ENCODE measurements at places on chromosomes 7 and 10.

DNA sequence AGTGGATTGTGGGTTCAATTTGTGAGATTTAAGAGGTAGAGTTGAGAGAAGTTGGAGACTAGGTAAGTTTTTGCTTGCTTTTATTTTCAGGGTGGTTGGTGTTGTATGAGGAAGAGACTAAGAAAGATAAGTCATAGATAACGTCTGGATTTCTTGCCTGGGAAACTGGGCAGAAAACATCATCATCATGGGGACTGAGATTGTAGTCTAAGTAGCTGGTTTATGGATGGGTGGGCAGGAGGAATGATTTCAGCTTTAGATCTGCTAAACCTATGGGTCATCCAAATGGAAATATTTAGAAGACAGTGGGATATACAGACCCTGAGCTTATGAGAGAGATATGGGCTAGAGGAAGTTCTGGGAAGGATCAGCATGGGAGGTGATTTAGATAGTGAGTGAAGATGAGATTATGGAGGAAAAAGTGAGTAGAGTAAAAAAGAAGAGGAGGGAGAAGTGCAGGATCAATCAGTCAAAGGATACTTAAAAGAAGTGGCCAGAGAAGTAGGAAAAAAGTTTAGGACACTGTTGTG is 169.8 kb downstream of the WNT2 start:
- DNase-seq, result no peak

GRCh38 chr10:5679606-5680005 is 5.0 kb upstream of the TASOR2 start:
- no peak for DNase-seq

DNA sequence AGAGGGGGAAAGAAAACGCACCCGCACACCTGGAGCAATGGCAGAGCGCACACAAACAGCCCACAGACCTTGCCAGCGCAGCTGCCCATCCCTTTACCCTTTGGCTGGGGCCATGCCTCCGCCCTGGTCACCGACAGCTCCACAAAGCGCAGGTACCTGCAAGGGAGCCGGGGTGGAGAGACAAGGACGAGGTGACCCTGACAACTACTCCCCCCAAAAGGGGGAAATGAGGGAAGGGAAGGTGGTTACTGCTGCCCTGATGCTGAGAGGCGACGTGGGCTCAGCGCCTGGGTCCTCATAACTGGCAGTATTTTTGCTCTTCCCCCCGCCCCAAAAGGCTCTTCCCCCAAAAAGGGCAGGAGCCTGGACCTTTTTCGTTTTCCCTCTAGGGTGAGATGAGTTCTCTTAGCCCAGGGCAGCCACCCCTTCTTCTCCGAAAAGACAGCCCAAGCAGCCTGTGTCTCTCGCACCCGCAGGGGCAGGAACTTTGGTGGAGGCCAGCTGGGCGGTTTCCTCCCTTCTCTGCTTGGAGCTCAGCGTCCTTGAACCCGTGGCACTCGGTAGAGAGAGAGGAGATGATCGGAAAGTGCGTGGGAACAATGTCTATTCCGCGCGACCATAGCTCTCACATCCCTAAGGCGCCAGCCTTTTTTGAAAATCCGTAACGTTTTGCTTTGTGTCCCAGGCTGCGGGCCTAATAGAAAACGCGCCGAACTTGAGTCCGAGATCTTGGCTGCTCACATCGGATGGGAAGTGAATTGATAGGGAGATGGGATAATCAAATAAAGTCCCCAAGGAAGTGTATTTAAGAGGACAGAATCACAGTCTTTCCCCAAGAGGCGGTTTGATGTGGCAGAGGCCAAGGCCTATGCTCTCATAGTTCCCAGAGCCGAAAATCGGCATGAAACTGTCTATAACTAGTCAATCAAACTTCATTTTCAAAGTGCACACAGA is 1.0 kb downstream of the NKX2-3 start:
- no peak for DNase-seq

DNA sequence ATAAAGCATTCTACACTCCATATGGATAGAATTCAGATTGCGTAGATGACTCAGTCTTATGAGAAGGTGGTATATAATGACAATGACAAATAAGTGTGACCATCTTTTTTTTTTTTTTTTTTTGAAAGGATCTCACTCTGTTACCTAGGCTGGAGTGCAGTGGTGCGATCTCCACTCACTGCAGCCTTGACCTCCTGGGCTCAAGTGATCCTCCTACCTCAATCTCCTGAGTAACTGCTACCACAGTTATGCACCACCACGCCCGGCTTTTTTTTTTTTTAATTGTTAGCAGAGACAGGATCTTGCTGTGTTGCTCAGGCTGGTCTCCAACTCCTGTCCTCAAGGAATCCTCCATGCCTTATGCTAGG is 43.2 kb upstream of the NRP1 start:
- no peak for DNase-seq

DNA sequence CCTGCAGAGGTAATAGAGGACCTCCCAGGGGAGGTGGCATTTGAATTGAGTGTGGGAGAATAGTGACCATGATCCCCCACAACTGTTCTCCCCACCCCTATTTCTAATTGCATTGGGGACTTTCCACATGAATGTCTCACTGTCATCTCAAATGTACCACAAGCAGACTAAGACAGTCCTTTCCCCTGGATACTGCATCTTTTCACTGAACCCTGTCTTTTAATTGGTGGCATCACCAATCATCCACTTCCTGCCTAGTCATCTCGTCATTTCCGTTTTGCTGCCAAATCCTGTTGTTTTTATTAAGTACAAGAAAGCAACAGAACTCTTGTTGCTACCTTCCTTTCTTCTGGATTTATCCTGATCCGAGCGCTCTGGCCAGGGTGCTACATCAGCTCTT is 120.3 kb downstream of the NRP1 start:
- DNase-seq, result no peak

DNA sequence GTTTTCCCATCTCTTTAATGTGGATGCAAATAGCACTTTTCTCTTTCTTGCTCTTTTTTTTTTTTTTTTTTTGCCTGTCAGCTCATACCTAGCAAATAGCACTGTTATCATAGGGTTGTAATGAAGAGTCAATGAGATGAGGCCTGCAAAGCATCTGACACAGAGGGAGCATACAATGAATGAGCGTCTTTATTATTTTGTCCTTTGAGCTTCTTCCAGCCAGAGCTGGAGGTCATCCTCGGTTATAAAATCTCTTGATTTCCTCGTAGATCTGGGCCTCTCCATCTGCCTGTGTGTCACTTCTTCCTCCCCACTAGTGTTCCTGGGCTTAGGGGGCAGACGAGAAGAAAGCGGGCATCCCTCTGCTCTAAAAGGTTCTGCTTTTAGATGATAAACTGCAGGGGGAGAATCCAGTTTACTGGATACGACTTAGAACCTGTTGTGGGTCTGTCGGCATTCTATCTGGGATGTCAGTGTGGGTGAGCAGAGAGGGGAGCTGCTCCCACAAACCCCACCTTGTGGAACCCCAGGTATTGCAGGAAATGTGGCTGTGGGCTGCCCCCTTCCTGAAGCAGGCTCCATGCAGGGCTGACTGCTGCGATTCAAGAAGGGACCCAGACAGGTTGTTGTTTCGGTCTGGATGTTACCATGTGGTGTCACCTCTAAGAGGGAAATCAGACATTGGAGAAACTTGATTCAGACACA is 135.8 kb upstream of the GPR26 start:
- no peak for DNase-seq

DNA sequence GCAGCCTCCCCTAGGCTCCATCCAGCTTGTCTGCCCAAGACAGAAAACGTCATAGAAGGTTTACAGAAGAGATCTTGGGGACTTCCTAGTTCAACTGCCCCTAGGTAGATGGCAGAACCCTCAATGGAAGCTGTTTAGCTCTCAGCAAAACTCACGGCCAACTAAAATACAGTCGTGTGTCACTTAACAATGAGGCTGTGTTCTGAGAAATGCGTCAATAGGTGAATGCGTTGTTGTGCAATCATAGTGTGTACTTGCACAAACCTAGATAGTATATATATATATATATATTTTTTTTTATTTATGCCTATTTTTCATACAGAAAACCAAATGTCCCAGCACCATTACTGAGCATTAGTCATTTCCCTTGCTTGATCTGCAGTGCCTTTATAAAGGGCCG is 100.4 kb upstream of the SH2B2 start:
- DNase-seq, result no peak

DNA sequence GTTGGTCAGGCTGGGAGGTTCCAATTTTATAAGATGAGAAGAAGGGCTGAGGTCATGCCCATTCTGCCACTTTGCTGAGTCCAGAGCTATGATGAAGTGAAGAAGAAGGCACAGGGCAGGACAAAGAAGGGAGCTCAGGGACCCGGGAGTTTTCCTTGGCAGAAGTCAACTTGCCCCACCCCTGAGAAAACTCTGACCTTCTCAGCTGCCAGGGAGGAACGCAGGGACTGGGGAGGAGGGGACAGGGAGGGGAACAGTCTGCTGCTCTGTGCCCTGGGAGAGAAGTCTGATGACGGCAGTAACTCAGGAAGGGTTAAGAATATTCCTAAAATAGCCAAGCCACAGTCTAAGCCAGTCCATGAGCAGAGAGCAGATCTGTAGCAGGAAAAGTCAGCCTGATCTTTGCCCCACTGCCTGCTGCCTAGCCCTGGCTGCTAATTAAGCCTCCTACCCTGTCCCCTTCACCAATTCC is 11.7 kb downstream of the ADIRF start:
- DNase-seq, result no peak

GRCh38 chr7:76267107-76267893 is 35.2 kb upstream of the HSPB1 start:
- DNase-seq, result no peak

DNA sequence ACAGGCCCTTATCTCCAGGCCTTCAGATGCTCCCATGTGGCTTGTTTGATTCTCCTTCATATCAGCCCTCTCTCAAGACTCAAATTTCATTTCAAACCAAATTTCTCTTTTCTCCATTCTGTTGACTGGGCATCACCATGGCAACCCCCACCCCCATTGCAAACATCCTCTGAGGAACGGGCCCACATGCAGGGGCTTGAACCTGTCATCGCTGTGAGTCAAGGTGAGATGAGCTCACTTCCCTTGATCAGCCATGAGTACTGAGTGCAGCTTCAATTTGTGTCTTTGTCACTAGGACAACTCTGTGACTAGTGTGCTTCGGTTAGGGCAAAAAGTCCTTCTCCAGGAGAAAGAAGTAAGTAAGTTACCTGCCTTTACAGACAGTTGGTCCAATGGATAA is 41.9 kb downstream of the CALML3 start:
- peak; percentile 42 for DNase-seq

- DNase-seq, result peak; percentile 87
Measured at GRCh38 chr10:23512355-23513058, 73.6 kb downstream of the OTUD1 start.

DNA sequence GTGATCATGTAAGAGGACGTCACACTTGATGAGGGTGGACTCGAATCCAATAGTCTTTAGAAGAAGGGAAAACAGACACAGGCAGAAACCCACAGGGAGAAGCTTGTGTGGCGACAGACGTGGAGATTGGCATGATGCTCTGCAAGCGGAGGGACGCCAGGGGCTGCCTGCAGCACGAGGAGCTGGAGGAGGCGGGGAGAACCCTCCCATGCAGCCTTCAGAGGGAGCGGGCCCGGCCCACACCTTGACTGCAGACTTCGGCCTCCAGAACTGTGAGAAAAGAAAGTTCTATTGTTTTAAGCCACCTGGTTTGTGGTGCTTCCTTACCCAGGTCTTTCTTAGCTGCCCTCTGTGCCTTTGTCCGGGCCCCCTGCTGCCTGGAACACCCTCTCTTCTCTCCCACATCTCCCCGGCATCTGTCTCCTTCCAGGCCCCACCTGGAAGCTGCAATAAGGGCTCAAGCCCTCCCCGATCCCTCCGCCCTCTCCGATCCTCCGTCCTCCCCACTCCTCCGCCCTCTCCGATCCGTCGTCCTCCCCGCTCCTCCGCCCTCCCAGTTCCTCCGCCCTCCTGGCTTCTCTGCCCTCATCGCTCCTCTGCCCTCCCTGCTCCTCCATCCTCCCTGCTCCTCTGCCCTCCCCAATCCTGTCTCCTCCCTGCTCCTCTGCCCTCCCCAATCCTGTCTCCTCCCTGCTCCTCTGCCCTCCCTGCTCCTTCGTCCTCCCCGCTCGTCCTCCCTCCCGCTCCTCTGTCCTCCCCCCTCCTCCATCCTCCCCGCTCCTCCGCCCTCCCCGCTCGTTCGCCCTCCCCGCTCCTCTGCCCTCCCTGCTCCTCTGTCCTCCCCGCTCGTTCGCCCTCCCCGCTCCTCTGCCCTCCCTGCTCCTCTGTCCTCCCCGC is 17.4 kb upstream of the PRKAG2 start:
- no peak for DNase-seq

- no peak for DNase-seq
Measured at GRCh38 chr10:110661292-110661691, 17.2 kb downstream of the RBM20 start.

DNA sequence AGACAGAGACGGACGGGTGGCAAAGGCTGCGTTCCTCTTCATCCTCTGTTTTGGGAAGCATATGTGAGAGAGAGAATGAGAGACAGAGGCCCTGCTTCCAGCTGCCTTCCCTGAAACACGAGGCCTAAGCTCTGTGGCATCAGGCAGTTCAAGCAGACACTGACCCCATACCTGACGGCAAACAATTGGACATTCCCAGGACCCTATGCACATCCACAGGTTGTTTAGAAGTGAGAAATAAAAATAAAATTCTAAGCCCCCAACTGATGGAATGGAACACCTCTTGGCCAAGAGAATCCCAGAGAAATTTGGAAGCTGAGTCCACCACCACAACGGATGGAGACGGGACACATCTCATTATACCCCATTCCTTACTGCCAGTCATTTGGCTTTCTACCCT is 105.3 kb downstream of the CPXM2 start:
- no peak for DNase-seq

DNA sequence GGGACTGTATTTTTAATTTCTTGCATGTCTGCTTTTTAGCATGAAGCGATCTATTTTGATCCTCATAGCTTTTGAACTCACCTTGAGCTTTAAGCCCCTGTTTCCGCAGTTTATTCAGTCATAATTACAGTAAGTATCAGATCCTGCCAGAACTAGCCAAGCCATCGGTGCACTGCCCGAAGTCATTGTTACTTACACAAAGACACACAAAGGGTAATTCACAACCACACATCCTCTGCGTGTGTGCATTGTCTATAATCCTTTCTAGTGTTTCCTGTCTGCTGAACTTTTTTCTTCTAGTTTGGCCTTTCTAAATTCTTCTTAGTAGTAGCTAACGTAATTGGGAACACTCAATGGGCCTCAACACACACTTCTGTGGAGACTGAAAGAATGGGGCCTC is 133.0 kb downstream of the SFMBT2 start:
- DNase-seq, result no peak

DNA sequence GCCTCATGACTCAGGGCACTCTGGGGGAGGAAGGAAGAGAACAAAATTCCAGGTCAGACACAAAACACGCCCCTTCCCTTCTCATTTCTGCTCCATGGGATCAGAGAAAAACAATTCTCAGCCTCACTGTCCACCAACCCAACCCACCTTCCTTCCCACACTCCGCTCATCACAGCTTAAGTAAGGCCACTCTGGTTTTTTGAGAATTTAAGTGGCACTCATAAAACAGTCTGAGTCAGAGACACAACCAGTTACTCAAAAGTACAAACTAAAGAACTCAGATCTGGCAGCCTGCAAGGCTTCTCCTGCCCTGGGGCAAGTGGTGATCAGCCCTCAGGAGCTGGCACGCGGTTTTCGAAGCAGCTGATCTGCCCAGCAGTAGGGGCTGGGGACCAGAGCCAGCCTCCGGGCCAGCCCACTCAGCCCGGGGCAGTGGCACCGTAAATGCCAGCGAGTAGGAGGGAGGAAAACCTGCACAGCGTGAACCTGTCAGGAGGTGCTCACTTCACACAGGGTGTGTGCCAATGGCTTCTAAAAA is 39.1 kb upstream of the ABLIM1 start:
- DNase-seq, result no peak

GRCh38 chr7:101691822-101692384 is 62.8 kb upstream of the MYL10 start:
- DNase-seq, result no peak

GRCh38 chr10:133249975-133250754 is 12.5 kb downstream of the VENTX start:
- DNase-seq, result no peak

- peak; percentile 55 for DNase-seq
Measured at GRCh38 chr10:124595143-124595883, 133.7 kb downstream of the LHPP start.
